ENCODE measurements at places on chromosomes 5 and 9.

DNA sequence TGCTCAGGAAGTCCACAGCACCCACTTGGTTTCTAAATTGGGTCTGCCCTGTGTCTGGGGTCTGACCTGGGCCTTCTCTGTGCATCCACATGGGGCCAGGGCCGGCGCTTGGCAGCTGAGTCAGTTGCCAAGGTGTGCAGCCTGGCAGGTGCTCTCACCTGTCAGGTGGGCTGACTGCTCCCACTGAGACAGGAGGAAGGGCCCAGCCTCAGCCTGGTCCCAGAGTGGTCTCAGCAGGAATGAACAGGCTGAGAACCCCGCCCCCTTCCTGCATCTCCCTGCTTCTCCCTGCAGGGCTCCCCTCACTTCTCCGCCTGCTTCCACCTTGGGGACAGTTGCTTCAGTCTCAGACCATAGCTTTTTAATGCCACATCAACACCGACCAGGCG is 60.5 kb downstream of the BARX1 start:
- DNase-seq, result no peak

- DNase-seq, result no peak
Measured at GRCh38 chr9:110847671-110848070, 179.1 kb downstream of the MUSK start.

- DNase-seq, result no peak
Measured at GRCh38 chr5:155299386-155300005, 285.9 kb downstream of the KIF4B start.

- DNase-seq, result no peak
Measured at GRCh38 chr9:120872791-120873502, 4.0 kb downstream of the PHF19 start.

- no peak for DNase-seq
Measured at GRCh38 chr5:76084496-76085242, 1.5 kb downstream of the SV2C start.

- DNase-seq, result no peak
Measured at GRCh38 chr9:96725576-96725975, 52.3 kb downstream of the ZNF510 start.

DNA sequence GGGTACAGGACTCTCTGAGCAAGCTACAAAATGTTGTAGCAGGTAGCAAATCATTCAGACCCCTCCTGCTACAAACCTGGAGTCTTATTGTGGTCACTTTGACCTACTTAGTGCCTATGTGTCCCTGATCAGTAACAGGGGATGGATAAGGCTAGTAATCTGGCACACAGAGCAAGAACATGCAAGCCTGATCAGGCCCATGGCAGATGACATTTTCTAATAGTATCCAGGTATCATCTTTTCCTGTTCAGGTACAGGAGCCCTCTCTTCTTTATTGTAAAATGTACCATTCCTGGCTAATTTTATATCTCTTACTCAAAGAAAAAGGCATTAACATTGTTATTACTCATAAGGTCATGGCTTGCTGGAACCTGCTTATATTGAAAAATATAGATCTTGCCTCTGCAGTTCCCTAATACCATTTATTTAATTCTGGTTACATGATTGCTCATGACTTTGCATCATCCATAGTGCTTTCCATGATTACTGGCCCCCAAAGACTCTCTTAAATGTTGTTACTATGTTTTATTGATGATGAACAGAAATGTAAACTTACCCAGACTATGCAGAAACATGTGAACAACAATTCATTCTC is 18.2 kb upstream of the CCNH start:
- DNase-seq, result no peak

GRCh38 chr5:150670948-150671310 is 9.9 kb downstream of the MYOZ3 start:
- DNase-seq, result no peak

DNA sequence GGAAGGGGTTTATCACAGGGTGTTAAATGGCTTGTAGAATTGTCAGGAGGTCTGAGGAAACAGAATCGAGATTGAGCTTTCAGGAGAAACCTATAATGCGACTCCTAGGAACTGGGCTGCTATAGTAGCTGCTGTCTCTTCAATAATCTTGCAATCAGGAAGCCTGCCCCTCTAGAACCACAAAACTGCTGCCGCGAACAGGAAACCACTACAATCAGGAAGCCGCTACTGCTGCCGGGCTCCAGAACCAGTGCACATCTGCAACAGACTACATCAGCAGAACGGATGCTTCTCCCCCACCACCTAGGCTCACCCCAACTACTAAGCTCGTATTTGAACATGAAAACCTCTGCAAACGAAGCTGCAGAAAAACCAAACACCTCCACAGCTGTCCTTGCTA is 31.6 kb downstream of the TNFSF8 start:
- no peak for DNase-seq

DNA sequence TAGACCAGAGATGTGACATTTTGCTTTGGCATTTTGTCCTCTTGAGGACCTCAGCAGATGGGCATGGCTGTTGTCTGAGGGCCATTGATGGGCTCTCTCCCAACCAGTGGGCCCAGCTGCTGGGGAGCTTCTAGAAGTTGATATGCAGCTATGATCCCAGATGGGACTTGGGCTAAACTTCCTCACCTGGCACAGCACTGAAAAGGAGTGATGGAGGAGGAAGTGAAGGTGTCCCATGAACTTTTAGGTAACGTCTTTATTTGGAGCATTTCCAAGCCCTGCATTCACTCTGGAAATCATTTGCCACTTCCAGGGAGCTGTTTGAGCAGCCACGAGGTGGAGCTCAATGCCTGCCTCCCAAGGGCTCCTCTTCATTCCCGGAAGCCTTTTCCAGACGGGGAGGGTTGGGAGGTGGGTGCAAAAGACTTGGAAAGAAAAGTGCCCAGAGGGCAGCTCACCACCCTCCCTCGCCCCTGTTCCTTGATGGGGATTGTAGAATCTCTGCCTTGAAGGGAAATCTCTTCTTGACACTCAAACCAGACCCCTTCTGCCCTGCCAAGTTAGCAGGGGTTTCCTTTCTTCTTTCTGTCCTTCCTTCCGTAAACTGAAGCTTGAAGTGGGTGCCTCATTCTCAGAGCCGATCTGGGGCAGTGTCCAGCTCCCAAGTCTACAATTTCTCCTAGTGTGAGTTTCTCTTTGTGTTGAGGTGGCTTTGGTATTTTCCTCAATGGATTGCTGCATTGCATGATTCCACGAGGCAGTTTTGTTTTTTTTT is 18.1 kb upstream of the NEUROG1 start:
- no peak for DNase-seq
